ENCODE measurements at places on chromosomes 13 and 19. TPM values are rescaled to one million over a fixed set of nuclear protein-coding genes. Genes with fewer than 3 reads are reported as not detected.

The TGFBR3L gene
- total RNA-seq, result 0.55 TPM

- peaks cover 19% of the 10 kb centered on the region for H3K4me1 ChIP-seq
- peak overlapping the region; percentile 65 for H3K27ac ChIP-seq
- peak overlapping the region; percentile 26 for H3K4me3 ChIP-seq
- no peaks in the 10 kb centered on the region for H3K36me3 ChIP-seq
These were observed 1.9 kb downstream of the CDC42EP5 start for GRCh38 chr19:54470991-54471782.

DNA sequence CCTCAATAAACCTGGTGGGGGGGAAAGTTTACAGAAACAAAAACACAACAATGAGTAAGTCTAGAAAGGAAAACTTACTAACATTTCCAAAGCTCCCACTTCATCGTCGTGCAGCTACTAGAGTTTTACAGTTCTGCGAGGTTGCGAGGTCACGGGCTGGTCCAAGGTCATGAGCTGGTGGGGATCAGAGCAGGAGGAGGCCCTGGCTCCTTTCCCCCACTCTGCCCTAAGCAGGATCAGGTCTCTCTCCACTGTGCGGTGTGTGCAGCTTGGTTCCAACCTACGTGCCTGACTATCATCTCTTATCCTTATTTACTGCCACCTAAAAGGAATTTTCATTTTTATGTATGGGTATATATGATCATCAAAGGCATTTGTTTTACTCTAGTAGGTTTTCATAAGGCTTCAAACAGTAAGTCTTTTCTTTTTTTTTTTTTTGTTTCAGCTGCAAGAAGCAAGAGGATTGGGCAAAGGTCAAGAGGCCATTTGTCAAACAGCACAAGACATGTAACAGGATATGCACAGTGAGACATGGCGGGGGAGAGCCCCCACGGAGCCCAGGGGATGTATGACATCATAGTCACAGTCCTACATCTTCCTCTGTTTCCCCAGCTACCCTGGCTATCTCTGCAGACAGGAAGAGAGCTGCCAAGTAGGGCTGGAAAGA is 76.6 kb upstream of the POMP start:
- H3K4me3 ChIP-seq, result no peak overlapping the region
- no peaks in the 10 kb centered on the region for H3K27me3 ChIP-seq
- no peak overlapping the region for H3K27ac ChIP-seq
- H3K36me3 ChIP-seq, result no peaks in the 10 kb centered on the region
- no peaks in the 10 kb centered on the region for H3K4me1 ChIP-seq

The SPTBN4 gene
- total RNA-seq, result 1.3 TPM

The PLPPR3 gene
- total RNA-seq, result 1.6 TPM

GRCh38 chr13:31945202-31945961 is 86.2 kb upstream of the FRY start:
- H3K27me3 ChIP-seq, result no peaks in the 10 kb centered on the region
- H3K36me3 ChIP-seq, result no peaks in the 10 kb centered on the region
- H3K4me1 ChIP-seq, result peaks cover 8% of the 10 kb centered on the region
- H3K27ac ChIP-seq, result peak overlapping the region; percentile 27

DNA sequence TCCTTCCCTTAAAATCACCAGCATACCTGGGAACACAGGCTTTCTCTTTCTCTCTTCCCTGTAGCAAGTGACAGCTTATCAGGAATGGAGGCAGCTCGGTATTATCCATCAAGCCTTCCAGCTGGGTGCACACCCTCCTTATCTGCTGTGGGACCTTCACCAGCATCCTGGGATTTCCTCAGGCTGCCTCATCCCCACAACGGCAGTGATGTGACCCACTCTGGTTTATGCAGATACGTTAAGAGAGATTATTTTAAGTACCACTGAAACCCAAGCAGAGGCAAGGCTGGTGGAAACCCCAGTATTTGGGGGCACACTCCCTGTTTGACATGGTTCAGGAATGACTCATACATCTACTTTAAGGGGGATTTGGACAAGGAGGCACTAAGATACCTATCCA is 192.1 kb downstream of the TM9SF2 start:
- no peak overlapping the region for H3K27ac ChIP-seq
- no peaks in the 10 kb centered on the region for H3K36me3 ChIP-seq
- no peak overlapping the region for H3K4me3 ChIP-seq
- H3K4me1 ChIP-seq, result no peaks in the 10 kb centered on the region

DNA sequence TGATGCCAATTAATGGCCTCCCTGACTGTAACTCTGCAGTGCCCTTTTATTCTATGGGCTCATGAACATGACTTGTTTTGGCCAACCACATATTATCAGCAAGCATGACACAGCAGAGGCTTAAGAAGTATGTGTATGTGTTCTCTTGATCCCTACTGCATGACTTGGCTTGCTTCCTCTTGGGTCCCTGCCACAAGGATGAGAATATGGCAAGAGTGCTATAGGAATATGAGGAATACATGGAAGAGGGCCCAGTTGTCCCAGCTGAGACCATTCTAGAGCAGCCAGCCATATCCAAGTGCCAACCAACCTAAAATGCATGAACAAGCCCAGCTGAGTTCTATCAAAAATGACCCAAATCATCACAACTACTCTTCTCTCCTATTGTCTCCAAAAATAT is 576.7 kb upstream of the PCDH9 start:
- H3K4me1 ChIP-seq, result no peaks in the 10 kb centered on the region
- no peaks in the 10 kb centered on the region for H3K36me3 ChIP-seq
- no peak for DNase-seq

- no peaks in the 10 kb centered on the region for H3K4me1 ChIP-seq
- no peak for DNase-seq
- H3K27me3 ChIP-seq, result peaks cover 45% of the 10 kb centered on the region
- no peaks in the 10 kb centered on the region for H3K36me3 ChIP-seq
These were observed 2.2 kb upstream of the FREM2 start for GRCh38 chr13:38684714-38685113.

The CGB1 gene
- not detected for total RNA-seq

DNA sequence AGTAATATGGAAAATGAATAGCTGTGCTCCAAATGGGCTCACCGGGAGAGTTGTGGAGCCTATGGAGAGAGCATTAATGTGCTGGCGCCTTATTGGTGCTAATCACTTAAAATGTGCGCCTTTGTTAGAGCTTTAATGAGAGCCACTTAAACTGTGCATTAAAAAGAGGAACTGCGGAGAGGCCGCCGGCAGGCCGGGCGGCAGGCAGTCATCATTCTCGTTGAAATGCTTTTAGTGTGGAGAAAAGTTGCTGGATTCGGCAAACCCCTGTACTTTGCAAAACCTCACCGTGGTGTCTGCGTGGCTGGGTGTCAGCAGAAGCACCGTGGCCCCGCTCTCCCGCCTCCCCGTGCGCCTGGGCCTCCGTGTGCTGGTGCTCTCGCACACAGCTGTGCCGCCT is 105.5 kb downstream of the KDM4B start:
- H3K4me1 ChIP-seq, result peaks cover 20% of the 10 kb centered on the region
- H3K27me3 ChIP-seq, result no peaks in the 10 kb centered on the region
- H3K36me3 ChIP-seq, result peaks cover 65% of the 10 kb centered on the region
- no peak overlapping the region for H3K27ac ChIP-seq

The TSSK6 gene
- total RNA-seq, result 1.4 TPM

The GTF2F1 gene
- total RNA-seq, result 39.6 TPM

GRCh38 chr19:49560358-49560900 is 19.9 kb downstream of the NOSIP start:
- no peak overlapping the region for H3K4me3 ChIP-seq
- peaks cover 24% of the 10 kb centered on the region for H3K4me1 ChIP-seq
- no peak for DNase-seq
- H3K27ac ChIP-seq, result no peak overlapping the region
- no peaks in the 10 kb centered on the region for H3K27me3 ChIP-seq

DNA sequence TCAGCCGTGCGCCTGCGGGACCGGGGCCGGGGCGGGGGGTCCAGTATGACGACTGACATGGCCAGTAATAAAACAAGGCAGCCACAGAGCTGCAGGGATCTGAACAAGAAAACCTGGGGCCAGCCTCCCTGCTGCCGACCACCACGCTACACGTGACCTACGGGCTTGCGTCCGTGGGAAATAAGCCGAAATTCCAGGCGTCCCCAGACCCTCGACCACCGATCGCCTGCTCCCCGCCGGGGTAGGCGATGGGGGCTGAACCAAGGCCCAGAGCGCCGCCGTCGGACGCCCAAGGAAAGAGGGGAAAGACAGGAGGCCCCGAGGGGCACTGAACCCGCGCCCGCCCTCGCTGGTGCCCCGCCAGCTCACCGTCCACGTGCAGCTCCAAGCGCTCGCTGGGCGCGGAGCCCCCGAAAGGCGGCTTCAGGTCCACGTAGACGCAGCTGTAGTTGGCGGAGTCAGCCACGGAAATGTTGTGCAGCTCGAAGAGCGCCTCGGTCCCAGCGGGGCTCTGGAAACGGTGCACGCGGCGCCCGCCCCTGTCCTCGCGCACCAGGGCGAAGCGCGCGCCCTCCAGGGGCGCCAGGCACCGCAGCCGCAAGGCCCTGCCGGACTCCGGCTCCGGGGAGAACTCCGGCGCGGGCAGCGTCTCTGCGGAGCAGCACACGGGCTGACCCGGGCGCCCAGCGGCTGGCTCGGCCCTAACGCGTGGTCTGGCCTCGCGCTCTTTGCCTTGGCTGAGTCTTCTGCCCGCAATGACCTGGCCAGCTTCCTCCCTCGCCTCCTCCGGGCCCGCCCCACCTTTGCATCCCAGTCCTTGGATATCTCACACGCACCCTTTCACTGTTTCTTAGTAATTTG is 3.1 kb downstream of the A1BG start:
- peaks cover 28% of the 10 kb centered on the region for H3K27me3 ChIP-seq
- no peak overlapping the region for H3K27ac ChIP-seq
- DNase-seq, result no peak
- peaks cover 5% of the 10 kb centered on the region for H3K36me3 ChIP-seq

DNA sequence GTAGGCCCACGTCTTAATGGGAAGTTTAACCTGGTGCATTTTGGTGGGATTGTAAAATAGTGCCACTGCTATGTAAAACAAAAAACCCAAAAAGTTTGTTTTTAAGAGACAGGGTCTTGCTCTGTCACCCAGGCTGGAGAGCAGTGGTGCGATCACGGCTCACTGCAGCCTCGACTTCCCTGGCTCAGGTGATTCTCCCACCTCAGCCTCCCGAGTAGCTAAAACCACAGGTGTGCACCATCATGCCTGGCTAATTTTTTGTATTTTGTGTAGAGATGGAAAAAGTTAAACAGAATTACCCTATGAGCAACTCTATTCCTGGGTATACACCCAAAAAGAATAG is 820 bp upstream of the REXO1 start:
- DNase-seq, result no peak
- H3K4me3 ChIP-seq, result no peak overlapping the region
- H3K27ac ChIP-seq, result no peak overlapping the region
- H3K27me3 ChIP-seq, result no peaks in the 10 kb centered on the region

DNA sequence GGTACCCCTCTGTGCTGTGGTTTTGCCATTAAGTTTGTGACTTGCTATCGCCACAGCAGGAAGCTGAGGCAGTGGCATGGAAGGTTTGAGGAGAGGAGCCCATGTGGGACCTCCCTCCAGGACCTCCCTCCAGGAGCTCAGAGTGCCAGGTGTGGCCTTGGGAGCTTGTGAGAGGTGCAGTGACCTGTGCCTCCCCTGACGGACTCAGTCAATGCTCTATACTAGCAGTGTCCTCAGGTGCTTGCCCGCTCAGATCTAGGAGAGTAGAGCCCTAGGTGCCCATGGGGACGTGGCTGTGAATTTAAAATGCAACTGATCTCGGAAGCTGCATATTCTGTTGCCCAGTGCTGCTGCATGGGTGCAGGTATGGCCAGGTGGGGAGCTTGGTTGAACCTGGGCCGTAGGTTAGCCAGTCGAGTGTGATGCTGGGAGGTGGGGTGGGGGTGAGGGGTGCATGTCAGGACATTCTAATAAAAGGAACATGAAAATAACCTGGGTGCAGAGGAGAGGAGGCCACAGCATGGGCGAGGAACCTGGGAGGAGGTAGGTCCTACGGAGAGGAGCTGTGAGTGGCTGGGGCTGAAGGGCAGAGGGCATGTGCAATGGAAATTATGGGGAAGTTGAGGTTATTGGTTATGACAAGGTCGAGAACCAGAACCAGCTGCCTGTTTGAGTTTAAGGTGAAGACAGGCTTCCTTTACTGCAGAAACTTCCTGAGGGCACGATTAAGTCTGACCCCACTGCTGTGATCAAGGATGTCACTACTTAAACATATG is 41.6 kb downstream of the TEX29 start:
- H3K4me3 ChIP-seq, result no peak overlapping the region
- no peaks in the 10 kb centered on the region for H3K27me3 ChIP-seq
- H3K27ac ChIP-seq, result no peak overlapping the region
- DNase-seq, result no peak
- H3K4me1 ChIP-seq, result no peaks in the 10 kb centered on the region
- H3K36me3 ChIP-seq, result no peaks in the 10 kb centered on the region

DNA sequence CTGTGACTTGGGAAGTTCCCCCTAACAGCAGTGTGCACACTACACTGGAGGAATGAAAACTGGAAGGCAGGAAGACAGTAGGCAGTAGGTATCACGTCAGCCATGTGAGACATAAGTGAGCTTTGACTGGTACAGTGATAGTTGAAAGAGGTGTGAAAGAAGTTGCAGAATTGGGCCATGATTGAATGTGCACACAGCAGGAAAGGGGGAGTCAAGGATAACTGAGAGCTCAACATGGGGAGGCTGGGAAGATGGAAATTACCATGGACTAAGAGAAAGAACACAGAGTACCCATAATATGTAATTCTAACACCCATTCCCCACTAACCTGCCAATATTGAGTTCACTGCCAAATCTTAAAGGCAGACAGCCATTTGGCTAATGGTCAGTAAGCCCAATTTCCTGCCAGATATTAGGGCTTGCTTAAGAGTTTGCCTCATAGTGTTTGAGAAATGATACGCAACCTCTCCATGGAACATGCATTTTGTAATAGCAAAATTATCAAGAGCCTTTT is 321.7 kb downstream of the DCT start:
- H3K36me3 ChIP-seq, result no peaks in the 10 kb centered on the region
- no peak overlapping the region for H3K27ac ChIP-seq
- H3K27me3 ChIP-seq, result no peaks in the 10 kb centered on the region
- no peak for DNase-seq
- H3K4me3 ChIP-seq, result no peak overlapping the region

The EID2B gene
- total RNA-seq, result 2.0 TPM

The UFM1 gene
- total RNA-seq, result 65.9 TPM

- no peaks in the 10 kb centered on the region for H3K4me1 ChIP-seq
- H3K36me3 ChIP-seq, result no peaks in the 10 kb centered on the region
- H3K4me3 ChIP-seq, result no peak overlapping the region
- H3K27me3 ChIP-seq, result no peaks in the 10 kb centered on the region
- no peak overlapping the region for H3K27ac ChIP-seq
- DNase-seq, result no peak
These were observed 52.7 kb upstream of the FAM216B start for GRCh38 chr13:42728507-42729180.

- H3K4me1 ChIP-seq, result peaks cover 13% of the 10 kb centered on the region
- H3K27ac ChIP-seq, result peak overlapping the region; percentile 42
- no peaks in the 10 kb centered on the region for H3K36me3 ChIP-seq
- H3K4me3 ChIP-seq, result no peak overlapping the region
These were observed 12.9 kb downstream of the STARD13 start for GRCh38 chr13:33272531-33273124.

Measured in left lung (tissue), 14 donors.